ENCODE measurements at places on chromosomes 3 and 15. TPM values are rescaled to one million over a fixed set of nuclear protein-coding genes. Genes with fewer than 3 reads are reported as not detected.

Gene QTRT2
- total RNA-seq = 27.2 TPM

Gene ZNF774
- total RNA-seq = 1.1 TPM

Gene C3orf22
- not detected for total RNA-seq

Gene INKA1
- 1.0 TPM for total RNA-seq

Gene GP9
- not detected for total RNA-seq

Gene GNB4
- total RNA-seq = 0.59 TPM

Gene LRRC31
- not detected for total RNA-seq

Gene GFM1
- total RNA-seq = 48.7 TPM

DNA sequence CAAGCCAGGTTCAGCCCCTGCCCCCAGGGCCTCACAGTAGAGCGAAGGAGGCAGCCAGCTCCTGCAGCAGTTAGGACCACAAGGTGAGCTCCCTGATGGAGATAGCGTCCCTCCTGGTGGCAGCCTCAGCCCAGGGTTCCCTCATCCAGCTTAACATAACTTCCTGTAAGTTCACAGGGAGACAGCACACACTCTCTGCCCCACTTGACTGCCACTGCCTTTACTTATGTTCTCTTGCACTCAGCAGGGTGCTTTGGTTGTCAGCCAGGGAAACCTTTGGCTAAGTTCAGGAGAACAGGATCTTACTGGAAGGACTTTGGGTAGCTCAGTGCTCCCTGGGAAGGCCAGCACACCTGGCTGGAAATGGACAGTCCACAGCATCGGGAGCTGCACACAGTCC is 10.9 kb downstream of the KBTBD13 start:
- no peak overlapping the region for H3K4me3 ChIP-seq
- no peak overlapping the region for H3K27ac ChIP-seq
- no peaks in the 10 kb centered on the region for H3K36me3 ChIP-seq
- peaks cover 6% of the 10 kb centered on the region for H3K4me1 ChIP-seq

GRCh38 chr3:134464064-134464688 is 21.6 kb downstream of the ANAPC13 start:
- DNase-seq = no peak
- H3K27ac ChIP-seq = no peak overlapping the region
- H3K36me3 ChIP-seq = no peaks in the 10 kb centered on the region
- peaks cover 5% of the 10 kb centered on the region for H3K27me3 ChIP-seq
- no peak overlapping the region for H3K4me3 ChIP-seq
- no peaks in the 10 kb centered on the region for H3K4me1 ChIP-seq

DNA sequence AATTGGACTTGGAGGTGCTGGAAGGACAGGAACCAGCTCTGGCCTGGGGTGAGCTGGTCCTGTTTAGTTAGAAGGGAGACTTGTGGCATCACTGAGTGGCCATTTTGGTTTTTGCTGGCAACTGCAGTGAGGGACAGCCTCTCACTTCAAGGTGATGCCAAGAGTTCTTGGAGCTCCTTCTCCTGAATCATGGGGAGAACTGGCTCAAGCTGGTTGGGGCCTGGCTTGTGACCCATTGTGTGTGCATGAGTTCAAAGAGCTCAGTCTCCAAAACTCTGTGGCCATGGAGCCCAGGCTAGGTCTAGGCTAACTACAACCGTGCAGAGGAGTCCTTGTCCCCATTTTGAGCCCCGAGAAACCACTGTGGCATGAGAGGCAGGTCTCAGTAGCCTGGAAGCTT is 60.1 kb upstream of the ZNF148 start:
- H3K4me1 ChIP-seq = peaks cover 13% of the 10 kb centered on the region
- no peaks in the 10 kb centered on the region for H3K36me3 ChIP-seq
- H3K27ac ChIP-seq = no peak overlapping the region
- no peak for DNase-seq
- no peaks in the 10 kb centered on the region for H3K27me3 ChIP-seq

- H3K27ac ChIP-seq = no peak overlapping the region
- no peaks in the 10 kb centered on the region for H3K27me3 ChIP-seq
These were observed 22.3 kb downstream of the IL5RA start for GRCh38 chr3:3087716-3088465.

DNA sequence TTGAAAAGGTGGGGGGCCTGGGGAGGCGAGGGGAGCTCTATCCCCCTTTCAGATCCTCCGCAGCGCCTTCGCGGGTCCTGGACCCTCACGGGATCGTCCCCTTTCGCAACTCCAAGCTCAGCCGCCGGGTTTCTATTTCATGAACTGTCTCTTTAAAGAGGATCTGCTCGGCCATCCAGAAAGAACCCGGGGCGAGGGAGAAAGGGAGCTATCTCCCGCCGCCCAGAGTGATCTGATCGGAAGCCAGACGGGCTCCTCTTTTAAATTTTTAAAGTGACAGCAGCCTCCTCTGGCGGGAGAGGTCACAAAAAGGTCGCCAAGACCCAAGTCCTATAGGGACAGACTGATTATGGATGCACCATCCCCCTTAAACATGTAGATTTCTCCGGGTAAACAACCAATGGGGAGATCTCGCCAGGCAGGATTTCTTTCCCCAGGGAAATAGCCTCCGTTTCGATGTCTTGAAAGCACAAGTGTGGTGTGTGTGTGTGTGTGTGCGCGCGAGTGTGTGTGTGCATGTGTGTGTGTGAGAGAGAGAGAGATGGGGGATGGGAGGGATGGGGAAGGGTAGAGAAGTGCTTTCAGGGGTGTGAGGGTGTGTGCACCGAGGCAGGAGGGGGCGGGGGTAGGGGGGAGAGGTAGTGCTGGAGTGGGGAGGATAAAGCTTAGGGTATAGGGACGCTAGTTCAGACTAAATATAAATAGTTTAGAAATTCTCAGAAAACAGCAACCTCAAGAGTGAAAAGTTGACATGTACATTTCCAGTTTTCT is 516.1 kb downstream of the MECOM start:
- peaks cover 61% of the 10 kb centered on the region for H3K27me3 ChIP-seq
- peaks cover 21% of the 10 kb centered on the region for H3K4me1 ChIP-seq
- no peak overlapping the region for H3K27ac ChIP-seq

DNA sequence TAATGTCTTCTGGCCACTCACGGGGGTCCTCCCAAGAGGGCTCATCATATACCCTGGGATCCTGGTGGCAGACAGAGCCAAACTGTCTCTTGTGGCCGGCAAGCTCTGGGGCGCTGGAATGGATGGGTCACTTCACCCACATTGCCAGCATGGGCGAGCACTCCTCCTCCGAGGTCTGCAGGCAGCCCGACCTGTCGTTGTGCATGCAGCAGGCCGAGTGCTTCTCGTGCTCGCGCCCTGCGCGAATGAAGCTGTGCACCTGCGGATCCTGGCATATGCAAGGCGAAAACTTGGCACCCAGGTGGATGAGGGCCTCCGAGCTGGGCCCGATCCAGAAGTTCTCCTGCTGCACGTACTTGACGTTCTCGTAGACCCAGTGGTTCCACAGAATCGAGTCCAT is 33.6 kb upstream of the GRIP2 start:
- DNase-seq = no peak
- H3K36me3 ChIP-seq = no peaks in the 10 kb centered on the region
- H3K27ac ChIP-seq = no peak overlapping the region
- peaks cover 2% of the 10 kb centered on the region for H3K27me3 ChIP-seq

- peaks cover 3% of the 10 kb centered on the region for H3K27me3 ChIP-seq
- no peak overlapping the region for H3K4me3 ChIP-seq
- no peak overlapping the region for H3K27ac ChIP-seq
These were observed 71.3 kb upstream of the THSD4 start for GRCh38 chr15:71044006-71044405.

GRCh38 chr3:171156401-171157010 is 130.0 kb upstream of the SLC2A2 start:
- H3K36me3 ChIP-seq = peaks cover 41% of the 10 kb centered on the region
- no peak overlapping the region for H3K4me3 ChIP-seq
- H3K4me1 ChIP-seq = no peaks in the 10 kb centered on the region
- H3K27ac ChIP-seq = no peak overlapping the region
- H3K27me3 ChIP-seq = no peaks in the 10 kb centered on the region

DNA sequence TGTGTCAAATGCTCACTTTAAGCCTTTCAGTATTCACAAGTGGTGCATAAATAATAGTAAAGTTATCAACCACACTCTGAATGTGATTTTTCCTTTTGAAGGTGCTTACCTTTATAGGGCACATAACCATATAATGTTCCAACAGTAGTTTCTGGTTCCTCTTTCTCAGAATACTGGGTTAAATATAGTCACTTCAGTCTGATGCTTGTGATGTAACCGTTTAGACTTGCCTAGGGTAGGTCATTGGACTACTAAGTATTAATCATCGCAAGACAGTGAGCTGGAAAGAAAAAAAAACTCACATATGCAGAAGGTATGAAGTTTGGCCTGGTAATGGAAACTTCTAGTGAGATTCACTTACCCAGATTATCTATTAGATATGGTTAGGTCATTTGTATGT is 1.9 kb downstream of the KBTBD8 start:
- H3K36me3 ChIP-seq = peaks cover 26% of the 10 kb centered on the region
- H3K27me3 ChIP-seq = peaks cover 2% of the 10 kb centered on the region
- H3K4me3 ChIP-seq = peak overlapping the region; percentile 43
- peak overlapping the region; percentile 74 for H3K27ac ChIP-seq

GRCh38 chr3:55569033-55569599 is 82.0 kb upstream of the WNT5A start:
- no peak for DNase-seq
- no peaks in the 10 kb centered on the region for H3K27me3 ChIP-seq
- H3K27ac ChIP-seq = no peak overlapping the region

DNA sequence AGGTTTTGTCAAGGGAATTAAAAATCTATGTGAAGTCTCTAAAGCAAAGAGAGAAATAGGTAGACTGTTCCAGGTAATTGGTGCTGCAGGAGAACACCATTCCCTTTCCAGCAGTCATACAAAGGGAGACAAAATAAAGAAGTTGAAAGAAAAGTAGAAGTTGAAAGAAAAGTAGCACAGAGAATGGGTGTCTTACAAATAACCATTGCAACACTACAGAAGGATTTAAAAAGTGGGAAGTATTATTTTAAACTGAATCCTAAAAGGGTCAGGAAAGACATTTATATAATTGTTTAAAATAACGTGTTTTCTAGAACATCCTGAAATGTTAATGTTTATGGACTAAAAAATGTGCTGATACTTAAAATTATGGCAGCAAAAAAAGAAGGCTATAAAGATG is 223.8 kb downstream of the RSRC1 start:
- H3K4me1 ChIP-seq = no peaks in the 10 kb centered on the region
- no peak overlapping the region for H3K27ac ChIP-seq
- no peaks in the 10 kb centered on the region for H3K27me3 ChIP-seq
- no peak for DNase-seq
- peaks cover 23% of the 10 kb centered on the region for H3K36me3 ChIP-seq
- H3K4me3 ChIP-seq = no peak overlapping the region

- no peak for DNase-seq
- no peaks in the 10 kb centered on the region for H3K36me3 ChIP-seq
- H3K27me3 ChIP-seq = peaks cover 1% of the 10 kb centered on the region
- peaks cover 18% of the 10 kb centered on the region for H3K4me1 ChIP-seq
- no peak overlapping the region for H3K27ac ChIP-seq
These were observed 807 bp upstream of the INAFM2 start for GRCh38 chr15:40322531-40323238.

- H3K27ac ChIP-seq = no peak overlapping the region
- no peak for DNase-seq
- H3K36me3 ChIP-seq = peaks cover 10% of the 10 kb centered on the region
- H3K4me3 ChIP-seq = no peak overlapping the region
These were observed 66.1 kb downstream of the GBE1 start for GRCh38 chr3:81695302-81695701.
